ENCODE measurements at places on chromosomes 4 and X.

- DNase-seq = no peak
Observed at GRCh38 chr4:140989944-140990343, 143.3 kb downstream of the RNF150 start.

- no peak for DNase-seq
Observed at GRCh38 chrX:103151799-103152198, 58.9 kb upstream of the NXF3 start.

DNA sequence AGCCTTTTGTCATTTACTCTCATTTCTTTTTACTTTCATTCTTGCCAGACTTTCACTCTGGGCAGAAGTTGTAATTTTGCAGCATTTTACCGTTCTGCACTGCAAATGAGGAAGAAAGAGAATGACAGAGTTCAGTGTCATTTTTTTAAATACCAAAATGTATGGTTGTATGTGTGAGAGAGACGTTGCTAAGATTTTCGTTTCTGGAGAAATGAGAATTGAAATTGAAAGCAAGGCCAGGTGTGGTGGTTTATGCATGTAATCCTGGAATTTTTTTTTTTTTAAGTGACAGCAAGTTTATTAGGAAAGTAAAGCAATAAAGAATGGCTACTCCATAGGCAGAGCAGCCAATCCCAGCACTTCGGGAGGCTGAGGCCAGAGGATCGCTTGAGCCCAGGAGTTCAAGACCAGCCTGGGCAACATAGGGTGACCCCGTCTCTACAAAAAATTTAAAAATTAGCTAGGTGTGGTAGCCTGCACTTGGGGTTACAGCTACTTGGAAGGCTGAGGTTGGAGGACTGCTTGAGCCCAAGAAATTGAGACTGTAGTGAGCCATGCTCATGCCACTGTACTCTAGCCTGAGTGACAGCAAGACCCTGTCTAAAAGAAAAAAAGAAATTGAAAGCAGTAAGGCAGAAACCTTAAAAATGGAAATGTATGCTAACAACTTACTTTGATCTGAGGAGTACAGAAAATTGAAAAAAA, 12.9 kb downstream of the DCK start:
- DNase-seq = no peak

GRCh38 chr4:110484029-110484428, 8.1 kb downstream of the ENPEP start:
- DNase-seq = no peak

- no peak for DNase-seq
Observed at GRCh38 chrX:13489454-13489853, 79.9 kb upstream of the EGFL6 start.

DNA sequence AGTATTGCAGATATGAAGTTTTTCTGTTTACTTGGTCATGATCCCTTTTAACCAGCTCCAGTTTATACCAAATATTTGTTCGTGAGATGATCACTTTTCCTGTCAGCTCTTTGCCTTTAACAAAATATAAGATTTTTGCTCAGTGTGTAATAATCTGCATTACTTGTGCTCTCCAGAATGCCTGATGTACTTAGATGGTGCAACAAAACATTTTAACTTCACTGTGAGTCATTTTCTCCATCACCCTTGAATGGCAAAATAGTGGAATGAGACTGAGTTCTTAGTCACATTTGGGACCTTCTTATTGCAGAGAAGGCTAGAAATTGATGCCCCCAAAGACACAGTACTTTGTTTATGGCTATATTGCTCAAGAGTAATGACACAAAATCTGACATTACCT, 252.0 kb downstream of the FRMPD4 start:
- DNase-seq = no peak

DNA sequence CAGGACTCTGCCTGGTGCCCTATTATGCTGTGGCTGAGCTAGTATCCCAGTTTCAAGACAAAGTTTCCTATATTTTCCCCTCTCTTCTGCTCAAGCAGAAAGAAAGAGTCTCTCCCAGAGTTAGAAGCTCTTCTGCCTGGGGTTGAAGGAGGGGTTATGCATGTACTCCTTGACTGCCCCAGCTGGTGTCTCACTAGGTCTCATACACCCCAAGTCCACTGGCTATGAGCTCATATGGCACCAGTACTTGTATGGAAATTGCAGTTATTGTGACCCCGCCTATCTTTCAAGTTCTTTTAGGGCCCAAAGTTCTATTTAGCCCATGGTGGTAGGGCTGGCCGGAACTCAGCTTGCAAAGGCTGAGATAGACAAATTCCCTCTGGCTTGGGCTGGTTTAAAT, 131.8 kb downstream of the NBDY start:
- no peak for DNase-seq

GRCh38 chrX:9794495-9794894, 8.3 kb downstream of the SHROOM2 start:
- DNase-seq = no peak

GRCh38 chr4:73684097-73684496, 56.3 kb upstream of the CXCL8 start:
- no peak for DNase-seq

DNA sequence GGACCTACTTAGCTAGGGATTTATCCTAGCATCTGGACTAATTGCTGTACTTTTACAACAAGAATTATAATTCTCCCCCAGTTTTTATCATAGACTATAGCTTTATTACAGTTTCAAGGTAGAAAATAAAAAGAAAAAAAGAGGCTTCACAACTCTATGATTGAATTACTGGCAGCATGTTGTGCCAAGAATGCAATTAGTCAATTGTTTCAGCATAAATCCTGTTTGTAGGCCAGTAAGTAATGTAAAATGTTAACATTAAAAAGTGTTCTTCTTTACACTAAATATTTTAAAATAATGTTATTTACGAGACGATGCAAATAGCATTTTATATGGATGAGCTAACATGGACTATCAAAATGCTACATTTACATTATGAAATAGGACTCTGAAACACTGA, 228.4 kb downstream of the MAPK10 start:
- DNase-seq = no peak

DNA sequence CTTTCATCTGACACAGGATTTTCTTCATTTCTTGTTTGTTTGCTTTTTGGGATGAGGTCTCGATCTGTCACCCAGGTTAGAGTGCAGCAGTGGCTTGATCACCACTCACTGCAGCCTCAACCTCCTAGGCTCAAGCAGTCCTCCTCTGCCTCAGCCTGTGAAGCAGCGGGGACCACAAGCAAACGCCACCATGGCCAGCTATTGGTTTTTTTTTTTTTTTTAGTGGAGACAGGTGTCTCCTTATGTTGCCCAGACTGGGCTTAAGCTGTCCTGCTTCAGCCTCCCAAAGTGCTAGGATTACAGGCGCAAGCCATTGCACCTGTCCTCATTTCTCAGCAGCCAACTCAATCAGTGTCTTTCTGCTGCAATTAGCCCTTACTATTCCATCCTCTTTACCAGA, 10.3 kb downstream of the SPRY1 start:
- DNase-seq = no peak

GRCh38 chr4:145387079-145387478, 94.6 kb upstream of the SMAD1 start:
- no peak for DNase-seq

DNA sequence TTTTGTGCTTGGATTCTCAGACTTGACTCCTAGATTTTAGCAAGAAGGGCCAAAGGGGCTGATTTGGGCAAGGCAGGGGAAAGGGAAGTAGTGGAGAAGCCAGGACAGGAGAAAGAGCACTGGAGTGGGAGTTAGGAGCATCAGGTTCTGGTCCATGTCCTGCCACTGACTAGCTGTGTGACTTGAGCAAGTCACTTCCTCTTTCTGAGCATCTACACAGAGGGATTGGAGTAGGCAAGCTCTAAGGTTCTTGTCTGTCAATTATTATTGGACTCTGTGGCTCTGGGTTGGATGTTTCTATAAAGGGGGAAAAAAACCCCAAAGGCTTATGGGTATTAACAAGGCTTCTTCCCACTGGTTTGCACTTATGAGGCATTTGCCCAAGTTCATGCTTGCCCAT, 24.4 kb downstream of the PLAC1 start:
- no peak for DNase-seq

DNA sequence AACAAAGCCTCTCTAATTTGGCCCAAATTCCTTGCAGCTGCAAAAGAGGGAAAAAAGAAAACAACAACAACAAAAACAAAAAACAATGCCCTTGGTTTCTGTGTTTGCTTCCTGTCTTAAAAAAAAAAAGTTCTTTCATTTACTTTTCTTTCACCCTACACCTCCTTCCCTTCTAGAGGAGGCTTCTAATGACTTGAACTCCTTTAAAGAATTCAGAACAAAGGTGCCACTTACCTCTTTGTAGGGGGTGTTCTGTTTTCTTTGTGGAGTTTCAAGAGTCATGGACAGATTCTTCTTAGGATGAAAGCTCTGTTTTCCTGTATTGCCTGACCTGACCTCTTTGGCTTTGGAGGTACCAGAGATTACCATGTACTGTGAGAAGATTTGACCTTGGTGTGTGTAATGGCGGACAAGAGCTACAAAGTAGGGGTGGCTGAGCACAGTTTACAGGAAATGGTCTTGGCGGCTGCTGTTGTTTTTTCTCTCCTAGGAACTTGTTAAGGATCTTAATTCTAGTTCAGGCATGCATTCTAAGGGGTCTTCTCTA, 72.4 kb upstream of the S100G start:
- no peak for DNase-seq

- DNase-seq = peak; percentile 30
Observed at GRCh38 chrX:118973389-118974087, 880 bp upstream of the LONRF3 start.

GRCh38 chr4:682490-683172, 6.3 kb downstream of the SLC49A3 start:
- no peak for DNase-seq

DNA sequence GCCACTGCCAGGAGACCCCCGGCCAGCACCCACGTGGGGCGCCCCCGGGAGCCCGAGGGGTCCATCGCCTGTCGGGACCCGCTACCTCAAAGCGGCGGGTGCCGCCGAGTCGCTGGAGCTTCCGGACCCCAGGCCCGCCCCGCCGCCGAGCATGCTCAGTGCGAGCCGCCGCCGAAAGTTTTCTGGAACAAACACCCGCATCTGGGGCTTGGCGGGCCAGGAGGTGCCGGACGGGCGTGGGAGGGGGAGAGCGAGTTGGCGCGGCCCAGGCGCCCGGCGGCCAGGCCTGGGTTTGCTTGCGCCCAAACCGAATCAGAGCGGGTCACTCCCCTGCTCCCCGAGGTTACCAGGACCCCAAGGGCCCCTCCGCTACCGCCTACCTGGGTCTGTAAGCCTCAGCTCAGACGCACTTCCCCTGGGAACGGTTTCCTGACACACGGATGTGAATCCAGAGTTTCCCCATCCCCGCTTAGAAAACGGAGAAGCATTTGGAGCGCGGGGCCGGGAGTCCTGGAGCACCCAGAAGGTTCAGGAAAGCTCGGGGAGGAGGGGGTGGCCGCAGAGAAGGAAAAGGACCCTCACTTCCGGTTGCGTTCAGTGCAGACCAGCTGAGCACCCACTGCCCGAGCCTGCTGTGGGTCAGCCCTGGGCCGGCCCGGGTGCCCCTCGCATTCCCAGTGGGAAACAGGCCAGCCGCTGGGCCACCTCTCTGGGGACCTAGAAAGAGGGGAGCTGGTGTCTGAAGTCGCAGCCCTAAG, at the start of gene EVC2:
EVC2 (minus strand) TSS at position 111 of the 758 bp plus-strand sequence; CDS start at position 65, 46 bp downstream.
- peak; percentile 81 for DNase-seq

DNA sequence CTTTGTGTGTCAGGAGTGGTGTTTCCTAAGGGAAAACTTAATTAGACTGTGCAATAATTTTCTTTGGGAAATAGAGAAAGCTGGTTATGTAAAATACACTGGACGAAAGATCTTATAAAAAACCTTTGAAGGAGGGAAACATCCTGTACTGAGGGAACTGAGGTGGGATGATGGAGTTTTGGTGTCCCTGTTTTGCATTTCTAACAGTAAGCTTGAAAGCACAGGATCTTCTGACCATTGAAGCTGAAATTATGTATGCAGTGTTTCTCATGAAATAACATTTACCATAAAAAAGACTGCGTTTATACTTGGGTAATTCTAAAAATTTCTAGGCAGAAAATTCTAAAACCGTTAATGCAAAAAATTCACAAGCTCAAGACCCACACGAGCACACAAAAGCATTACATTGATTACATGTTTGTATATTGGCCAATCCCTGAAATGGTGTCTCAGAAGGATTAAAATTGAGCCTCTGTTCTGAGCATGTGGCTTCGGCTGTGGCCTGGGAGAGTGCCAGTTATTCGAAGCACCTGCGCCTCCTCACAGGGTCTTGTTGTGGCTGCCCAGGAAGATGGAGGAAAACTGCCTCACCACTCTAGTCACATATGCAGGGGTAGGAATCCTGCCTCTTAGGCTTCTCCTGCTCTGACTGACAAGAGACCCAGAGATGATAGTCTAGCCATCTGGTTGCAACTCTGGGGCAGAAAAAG, 49.5 kb downstream of the JADE3 start:
- DNase-seq = peak; percentile 21

- DNase-seq = peak; percentile 80
Observed at GRCh38 chr4:128287141-128287870, at the start of gene PGRMC2. PGRMC2 (minus strand) TSS chr4:128287813; CDS start chr4:128287790, 23 bp downstream.

DNA sequence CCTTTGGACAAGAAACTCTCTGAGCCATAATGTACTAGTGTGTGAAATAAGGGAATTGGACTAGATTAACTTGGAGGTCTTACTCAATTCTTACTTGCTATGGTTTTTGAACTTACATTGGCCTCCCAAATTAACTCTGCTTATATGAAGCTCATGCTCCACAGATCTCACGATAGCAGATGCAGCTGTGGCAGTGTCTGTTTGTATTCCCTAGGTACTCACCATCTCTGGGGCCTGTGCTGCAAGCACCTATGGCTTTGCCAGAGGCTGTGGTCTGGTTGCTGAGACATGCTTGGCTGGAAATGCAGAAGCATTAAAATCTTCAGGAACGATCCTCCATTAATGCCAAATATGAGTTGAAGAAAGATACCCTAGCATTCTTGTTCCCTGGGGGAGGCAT, 112.8 kb downstream of the MSL3 start:
- no peak for DNase-seq

GRCh38 chrX:40849906-40850823, 114.8 kb upstream of the MED14 start:
- no peak for DNase-seq

GRCh38 chr4:151561551-151562256, 152.7 kb downstream of the FHIP1A start:
- no peak for DNase-seq

DNA sequence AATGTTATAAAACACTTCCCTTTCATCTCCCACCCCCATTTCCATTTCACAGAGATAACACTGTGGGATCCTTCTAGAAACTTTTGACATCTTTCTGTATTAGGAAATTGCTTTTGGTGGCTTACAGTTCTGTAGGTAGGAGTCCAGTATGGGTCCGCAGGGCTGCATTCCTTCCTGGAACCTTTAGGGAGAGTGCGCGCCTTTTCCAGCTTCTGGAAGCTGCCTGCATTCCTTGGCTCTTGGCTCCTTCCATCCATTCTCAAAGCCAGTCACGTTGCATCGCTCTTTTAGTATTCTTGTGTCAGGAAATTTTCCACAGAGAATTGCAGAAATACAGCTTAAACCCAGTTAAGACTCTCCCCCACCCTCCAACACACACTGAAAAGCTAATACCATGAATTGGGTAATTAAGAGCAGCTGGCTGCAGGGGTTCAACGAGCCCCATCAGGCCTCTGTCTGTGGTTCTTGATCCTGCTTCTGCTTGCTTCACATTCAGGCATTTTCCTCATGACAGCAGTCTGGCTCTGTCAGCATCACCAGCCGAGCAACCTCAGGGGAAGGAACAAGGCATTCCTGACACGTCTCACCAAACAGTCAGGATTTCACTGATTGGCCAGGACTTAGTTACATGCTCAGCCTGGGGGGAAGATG, 48.8 kb downstream of the SEPTIN11 start:
- no peak for DNase-seq

GRCh38 chrX:24777660-24778059, 83.9 kb downstream of the POLA1 start:
- no peak for DNase-seq
